ENCODE measurements at places on chromosomes 6 and 20.
A peak's percentile ranks its signal among the peaks of the same experiment; 100 is the strongest.

GRCh38 chr6:34020807-34021553, 124.9 kb downstream of the GRM4 start:
- DNase-seq, result no peak

DNA sequence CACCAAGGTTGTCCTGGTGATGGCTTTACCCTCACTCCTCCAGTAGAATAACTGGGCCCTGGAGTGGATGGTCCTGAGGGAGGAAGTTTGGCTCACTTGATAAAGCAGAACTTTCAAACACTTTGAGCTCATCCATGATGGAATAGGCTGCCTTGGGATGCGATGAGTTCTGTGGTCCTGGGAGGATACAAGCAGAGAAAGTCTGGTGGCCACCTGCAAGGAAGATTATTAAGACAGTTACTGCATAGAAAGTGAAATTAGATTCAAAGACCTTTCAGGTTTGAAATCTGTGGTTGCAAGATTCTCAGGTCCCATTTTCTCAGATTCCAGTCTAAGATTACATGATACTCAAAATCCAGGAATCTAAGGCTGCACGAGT, 19.9 kb upstream of the CCN5 start:
- DNase-seq, result no peak

DNA sequence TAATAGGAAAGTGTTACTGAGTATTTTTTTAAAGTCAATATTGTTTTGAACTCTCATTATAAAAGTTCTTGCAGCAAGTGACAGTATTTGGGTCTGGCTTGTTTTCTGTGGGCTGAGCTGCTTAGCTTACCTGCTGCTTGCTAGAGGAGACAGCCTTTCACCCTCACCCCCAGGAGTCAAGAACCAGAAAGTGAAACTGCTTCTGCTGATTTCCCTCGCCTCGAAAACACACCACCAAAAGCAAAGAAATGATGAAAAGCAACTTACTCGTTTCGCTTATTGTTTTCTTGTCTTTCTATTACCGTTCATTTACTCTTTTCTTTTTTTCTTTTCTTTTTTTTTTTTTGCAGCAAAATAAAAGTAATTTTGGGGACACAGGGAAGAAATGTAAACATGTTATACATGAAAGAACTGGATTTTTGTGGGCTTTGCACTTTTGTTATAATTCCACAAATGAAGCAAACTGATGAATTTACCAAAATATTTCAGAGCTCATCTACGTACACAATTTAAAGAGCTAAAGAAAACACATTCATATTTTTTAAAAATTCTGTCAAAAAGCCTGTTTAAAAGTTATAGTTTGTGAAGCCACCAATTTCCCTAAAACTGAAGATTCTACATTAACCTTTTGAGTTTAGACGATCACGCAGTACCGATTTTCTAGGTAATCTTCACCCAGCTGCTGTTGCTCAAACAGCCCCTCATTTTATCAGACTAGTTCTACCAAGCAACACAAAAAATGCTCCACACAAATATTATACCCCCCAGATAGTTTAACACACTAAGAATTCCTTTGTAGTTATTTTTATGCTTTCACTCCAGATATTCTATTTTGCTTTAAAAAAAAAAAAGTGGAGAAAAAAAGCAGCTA, 1.7 kb downstream of the SCML4 start:
- no peak for DNase-seq

DNA sequence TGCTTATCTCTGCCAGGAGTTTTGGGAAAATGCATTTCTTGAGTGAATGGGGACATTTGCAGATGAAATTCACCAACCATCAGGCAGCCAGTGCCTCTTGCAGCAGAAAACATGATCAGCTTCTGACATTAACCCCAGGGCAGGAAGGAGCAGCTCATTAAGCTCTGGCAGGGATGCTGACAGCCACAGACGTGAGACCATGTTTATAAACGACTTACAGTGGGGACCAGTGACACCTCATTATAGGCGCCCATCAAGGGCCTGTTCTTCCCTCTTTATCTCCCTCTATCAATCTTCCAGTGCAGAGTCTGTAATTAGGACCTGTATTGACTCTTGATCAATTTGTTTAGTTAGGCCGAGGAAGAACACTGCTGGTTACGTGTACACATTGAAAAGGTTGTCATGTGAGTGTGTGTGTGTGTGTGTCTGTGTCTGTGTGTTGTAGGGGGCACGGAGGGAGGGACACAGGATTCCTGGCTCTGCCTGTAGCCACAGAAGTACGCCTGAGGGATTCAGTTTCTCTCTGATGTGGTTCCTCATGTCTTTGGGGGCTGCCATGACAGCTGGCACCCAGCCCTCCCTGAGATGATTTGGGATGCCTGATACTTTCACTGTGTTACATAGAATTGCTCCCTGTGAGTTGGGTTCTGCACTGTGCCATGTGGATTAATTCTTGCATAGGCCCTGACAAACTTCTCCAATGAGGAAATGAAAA, 428.4 kb upstream of the CHD6 start:
- DNase-seq, result peak; percentile 7

- DNase-seq, result no peak
These were observed 6.3 kb downstream of the SCML4 start for GRCh38 chr6:107817784-107818183.

- DNase-seq, result no peak
These were observed 84.6 kb downstream of the MAN1A1 start for GRCh38 chr6:119264854-119265397.

DNA sequence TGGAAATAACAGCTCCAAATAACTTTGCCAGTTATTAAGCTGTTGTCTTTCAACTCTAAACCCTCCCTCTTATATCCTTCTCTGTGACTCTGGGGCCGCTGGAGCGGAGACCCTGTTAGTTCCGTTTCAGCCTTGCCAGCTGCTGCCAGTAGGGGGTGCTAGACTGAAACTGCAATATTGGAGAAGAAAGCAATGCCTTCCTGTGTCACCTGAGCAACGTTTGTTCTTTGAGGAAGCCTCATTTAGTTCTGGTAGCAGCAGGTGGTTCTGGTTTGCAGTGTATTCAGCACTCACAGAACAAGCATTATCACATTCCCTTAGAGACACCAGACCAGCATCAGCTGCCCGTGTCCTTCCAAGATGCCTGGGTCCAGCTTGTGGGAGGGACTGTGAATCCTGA, 22.9 kb upstream of the JAG1 start:
- peak; percentile 16 for DNase-seq

GRCh38 chr6:84752118-84752850, 12.1 kb downstream of the TBX18 start:
- no peak for DNase-seq

GRCh38 chr6:140660295-140660694, 1285.8 kb upstream of the CITED2 start:
- DNase-seq, result no peak

DNA sequence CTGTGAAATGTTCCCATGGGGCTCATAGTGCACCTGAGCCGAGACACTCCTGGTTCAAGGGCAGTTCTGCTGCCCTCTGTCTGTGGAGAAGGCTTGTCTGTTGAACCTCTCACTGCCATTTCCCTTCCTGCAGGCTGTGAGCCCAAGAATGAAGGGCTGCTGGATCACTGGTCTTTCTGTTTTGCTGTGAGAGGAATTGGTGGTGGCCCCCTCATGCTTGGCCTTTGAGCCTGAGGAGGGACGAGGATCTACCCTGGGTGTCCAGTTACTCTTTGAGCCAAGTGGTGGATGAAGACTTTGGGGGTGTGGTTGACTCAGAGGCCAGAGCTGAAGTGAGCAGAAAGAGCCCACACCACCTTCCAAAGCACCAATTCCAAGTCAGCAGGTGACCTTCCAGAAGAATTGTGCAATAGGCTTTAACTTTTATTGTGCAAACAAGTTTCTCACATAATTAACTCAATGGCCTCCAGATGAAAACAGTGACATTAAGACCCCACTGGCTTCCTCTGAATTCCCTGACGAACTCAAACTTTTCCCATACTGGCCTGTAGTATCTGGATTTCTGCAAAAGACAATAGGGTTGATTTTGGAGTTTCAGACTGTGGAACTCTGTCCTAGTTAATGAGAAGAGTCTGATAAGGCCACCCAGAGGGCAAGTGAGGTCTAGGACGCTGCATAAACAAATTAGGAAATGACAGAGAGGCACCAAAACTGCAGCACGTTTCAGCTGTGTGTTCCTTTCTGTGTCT, 101.5 kb downstream of the PHACTR3 start:
- DNase-seq, result no peak

GRCh38 chr20:59804347-59804746, 129.1 kb downstream of the SYCP2 start:
- no peak for DNase-seq

DNA sequence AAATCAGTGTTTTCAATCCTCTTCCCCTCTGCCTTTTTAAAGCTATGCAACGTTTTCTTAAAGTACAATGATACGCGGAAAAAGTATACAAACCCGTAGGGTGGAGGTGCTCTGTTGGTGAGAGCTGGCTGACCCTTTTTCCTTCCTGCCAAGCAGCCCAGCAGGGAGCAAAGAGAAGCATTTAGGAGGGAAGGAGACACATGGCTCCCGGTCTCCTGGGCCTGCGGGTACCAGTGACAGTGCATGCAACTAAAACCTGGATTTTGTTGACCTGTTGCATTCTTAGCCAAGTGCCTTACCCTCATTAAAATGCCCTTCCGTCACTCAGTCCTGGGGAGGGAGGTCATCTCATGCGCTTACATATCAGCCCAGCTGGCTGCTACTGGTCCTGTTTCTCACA, 87.2 kb downstream of the SLX4IP start:
- no peak for DNase-seq

GRCh38 chr20:56348746-56349145, 10.0 kb upstream of the FAM210B start:
- no peak for DNase-seq

- DNase-seq, result no peak
These were observed 139.1 kb downstream of the AGPAT4 start for GRCh38 chr6:161134550-161135298.

- DNase-seq, result no peak
These were observed 164.3 kb downstream of the RPS12 start for GRCh38 chr6:132978685-132979084.

DNA sequence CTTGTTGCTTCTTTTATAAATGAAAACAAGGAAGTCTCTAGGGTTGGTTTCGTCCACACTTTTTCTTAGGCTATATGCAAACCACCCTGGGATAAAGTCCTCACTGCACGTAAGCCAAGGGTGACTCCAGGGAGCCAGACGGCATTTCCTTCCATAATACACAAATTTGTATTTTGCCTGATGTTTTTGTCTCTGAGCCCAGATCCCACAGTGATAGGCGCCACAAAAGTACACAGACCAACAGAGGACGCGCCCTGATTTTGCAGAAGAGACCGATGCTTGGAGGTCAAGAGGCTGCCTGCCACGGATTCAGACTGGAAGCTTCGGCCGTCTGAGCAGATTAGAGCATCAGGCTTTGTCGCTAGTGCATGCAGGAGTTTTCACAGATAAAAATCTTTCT, 22.8 kb downstream of the FOXQ1 start:
- no peak for DNase-seq

DNA sequence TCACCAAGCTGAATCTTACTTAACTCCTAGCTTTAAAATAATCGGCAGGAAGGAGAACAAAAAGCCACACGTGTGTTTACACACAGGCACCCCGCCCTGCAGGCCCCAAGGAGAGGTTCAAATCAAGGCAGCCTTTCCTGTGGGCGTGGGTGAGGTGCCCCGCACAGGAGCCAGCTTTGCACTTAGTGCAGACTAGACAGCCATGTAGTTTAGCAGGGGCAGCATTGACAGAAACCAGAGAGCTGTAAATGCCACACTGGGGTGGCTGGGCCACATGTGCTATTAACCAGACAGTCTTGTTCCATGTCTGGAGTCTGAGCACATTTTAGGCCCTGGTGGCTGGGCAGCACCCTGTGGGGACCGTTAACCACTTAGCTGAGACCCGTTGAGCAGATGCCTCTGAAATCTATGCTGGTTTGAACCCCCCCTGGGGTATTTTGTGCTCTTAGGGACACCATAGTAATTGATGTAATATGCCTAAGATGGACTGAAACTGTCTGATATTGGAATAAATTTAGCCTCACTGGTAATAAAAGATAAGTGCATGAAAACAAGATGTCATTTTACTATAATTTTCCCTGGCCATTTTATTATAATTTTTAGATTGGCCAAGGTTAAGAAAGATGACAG, 106.4 kb upstream of the KCNG1 start:
- DNase-seq, result no peak

DNA sequence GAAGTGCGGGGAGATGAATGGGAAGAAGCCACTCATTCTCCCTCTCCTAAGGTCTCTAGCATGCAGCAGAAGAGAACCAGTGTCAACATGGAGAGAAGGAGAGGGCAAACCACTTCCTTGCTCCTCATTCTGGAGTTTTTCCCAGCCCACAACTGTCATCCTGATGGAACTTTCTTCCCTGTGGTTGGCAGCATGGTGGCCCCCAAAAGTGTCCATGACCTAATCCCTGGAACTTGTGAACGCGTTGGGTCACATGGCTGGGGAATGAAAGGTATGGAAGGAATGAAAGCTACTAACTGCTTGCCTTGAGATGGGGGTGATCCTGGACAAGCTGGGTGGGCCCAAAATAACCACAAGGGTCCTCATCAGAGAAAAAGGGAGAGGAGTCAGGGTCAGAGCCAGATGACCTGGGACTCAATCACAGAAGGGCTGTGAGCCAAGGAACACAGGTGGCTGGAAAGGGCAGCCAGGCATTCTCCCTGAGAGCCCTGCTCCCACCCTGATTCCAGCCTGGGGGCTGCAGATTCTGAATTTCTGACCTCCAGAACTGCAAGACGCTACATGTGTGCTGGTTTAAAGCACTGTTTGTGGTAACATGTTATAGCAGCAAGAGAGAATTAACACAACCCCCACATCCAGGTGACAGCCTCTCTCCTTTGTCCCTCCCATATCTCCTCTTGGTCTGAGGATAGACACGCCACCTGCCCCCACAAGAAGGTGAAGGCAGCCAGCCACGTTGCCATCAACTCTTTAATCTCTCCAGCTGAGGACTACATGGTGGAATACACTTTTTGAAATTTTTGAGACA, 63.2 kb downstream of the PYGB start:
- DNase-seq, result no peak

GRCh38 chr20:50256577-50256976, 65.9 kb downstream of the CEBPB start:
- DNase-seq, result no peak

- DNase-seq, result no peak
These were observed 408.4 kb downstream of the PLCB1 start for GRCh38 chr20:8540466-8540865.

GRCh38 chr6:35719404-35719829, 17.4 kb upstream of the ARMC12 start:
- no peak for DNase-seq

DNA sequence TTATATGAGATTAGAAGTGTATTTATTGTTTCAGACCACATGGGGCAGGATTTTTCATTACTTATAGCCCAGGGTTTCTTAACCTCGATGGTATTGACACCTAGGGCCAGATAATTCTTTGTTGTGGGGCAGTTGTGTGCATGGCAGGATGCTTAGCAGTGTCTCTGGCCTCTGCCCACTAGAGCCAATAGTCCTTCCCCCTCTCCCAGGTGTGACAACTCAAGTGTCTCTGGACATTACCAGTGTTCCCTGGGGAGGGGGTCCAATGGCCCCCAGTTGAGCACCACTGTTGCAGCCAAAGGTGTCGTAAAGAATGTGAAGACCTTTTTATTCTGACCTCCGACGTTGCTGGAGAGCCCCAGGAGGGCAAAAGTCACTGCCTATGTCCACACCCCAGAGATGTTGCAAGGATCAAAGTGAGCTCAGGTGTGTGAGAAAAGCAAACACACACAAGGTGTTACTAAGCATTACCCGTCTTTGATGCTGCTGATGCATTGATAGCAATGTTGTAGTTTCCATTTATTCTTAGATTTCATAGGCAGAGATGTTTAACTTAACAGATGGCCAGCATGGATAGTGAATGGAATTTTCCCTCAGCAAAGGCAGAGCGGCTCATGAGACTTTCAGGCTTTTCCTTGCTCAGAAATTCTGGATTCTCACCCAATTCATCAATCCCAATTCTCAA, 22.2 kb downstream of the BANF2 start:
- DNase-seq, result no peak

GRCh38 chr6:29414588-29414987, at the start of gene OR12D1:
Gene OR12D1, plus strand, starts transcription at chr6:29414928.
- DNase-seq, result no peak
